ENCODE measurements at places on chromosomes 4 and X.
A peak's percentile ranks its signal among the peaks of the same experiment; 100 is the strongest.

- no peak for DNase-seq
Measured at GRCh38 chrX:55919367-55920221, 202.0 kb downstream of the RRAGB start.

DNA sequence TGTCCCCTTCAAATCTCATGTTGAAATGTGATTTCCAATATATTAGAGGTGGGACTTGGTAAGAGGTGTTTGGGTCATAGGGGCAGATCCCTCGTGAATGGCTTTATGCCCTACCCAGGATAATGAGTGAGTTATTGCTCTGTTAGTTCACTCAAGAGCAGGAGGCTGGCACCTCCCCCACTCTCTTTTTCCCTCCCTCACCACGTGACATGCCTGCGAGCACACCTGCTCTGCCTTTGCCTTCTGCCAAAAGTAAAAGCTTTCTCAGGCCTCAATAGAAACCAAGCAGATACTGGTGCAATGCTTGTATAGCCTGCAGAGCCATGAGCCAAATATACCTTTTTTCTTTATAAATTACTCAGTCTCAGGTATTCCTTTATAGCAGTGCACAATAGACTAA is 286.3 kb upstream of the UGT8 start:
- DNase-seq = no peak

DNA sequence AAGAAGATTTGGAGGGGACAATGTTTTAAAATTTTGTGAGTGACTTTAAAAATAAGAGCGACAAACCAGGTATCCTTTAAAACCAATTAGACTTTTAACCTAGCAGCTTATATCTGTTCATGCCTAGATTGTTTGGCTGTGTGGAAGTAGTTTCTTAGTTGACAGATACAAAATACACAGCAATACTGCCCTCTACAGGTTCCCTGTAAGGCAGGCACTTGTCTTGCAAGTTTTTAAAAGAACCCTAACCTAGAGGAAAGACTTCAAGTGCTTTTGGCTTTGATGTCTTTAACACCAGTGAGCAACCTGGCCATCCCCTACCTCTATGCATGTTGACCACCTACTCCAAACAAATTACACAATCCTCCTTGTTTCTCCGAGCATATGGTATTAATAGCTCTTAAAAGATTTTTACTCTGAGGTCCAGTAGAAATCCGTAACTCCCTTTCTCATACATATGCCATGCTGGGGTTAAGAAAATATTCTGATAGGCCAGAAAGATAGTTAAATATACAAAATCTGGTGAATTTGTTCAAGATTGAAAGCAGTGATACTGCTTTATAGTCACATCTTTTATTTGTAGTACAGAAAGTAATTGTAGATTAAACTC is 273.0 kb downstream of the ARHGAP24 start:
- peak; percentile 10 for DNase-seq

- no peak for DNase-seq
Measured at GRCh38 chrX:30702736-30703135, 49.5 kb downstream of the GK start.

DNA sequence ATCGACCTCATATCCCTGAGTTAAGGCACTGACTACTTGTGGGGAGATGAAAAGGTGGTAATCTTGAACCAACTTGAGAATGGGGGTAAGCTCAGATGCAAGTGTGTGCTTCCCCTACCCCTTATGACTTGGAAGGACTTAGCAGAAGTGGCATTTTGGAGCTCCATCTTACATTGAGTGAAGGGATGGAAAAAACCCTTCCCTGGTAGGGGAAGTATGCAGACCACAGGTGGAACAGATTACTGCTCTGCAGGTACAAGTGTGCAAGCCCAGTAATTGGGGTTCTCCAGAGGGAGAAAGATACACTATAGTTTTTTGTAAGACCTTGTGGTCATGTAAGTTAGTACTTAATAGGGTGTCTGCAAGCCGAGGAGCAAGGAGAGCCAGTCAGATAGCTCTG is 12.2 kb upstream of the WDR1 start:
- DNase-seq = no peak

DNA sequence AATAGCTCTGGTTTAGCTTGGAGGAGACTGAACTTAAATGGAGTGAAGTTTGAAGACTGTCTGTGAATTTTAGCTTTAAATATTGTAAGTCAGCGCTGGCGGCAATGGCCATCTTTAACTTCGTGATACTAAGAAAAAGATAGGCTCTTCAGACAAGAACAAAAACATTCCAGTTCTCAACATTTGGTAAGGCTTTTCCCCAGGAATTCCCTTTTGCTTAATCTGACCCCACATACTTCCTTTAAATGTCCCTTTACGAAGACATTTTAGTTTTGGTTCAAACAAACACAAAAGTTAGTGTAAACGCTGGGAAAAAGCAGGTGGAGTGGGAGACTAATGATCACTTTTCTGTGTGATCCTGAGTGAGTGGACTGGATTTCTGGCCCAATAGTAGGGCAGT is 106.2 kb downstream of the MAML3 start:
- no peak for DNase-seq

GRCh38 chrX:97629597-97629985 is 745.9 kb downstream of the RPA4 start:
- DNase-seq = no peak

DNA sequence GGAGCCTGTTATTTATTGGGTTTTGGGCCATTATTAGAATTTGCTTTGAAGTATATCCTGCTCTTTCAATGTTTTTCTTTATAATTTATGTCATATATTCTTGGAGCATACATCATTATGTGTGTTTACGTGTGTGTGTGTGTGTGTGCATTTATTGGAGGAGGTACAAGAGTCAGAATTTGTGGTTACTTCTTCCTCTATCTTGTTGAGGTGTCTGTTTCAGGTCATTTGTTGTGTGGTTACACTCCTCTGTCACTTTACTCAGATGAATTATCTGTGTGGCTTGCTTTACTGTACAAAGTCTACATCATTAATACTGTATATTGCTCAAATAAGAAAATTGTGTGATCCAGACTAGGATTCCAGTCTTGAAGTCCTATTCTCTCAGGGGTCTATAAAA is 1957.4 kb upstream of the TENM3 start:
- DNase-seq = no peak

DNA sequence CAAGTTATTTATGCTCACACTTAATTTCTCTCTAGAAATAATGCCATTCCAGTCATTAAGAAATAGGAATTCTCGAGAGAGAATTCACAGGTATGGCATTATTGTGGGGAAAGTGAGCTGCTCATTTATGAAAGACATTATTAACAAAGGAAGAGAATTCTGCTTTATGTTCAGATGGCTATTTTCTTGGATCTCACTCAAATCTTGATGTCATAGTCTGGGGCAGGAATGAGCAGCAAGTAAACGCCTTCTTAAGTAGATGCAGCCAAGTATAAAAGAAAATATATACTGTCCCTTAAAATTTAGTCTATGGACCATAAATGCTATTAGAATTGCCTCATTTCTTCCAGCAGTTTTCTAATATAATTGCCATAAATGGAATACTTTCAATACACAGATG is 58.2 kb upstream of the FBXW7 start:
- no peak for DNase-seq

DNA sequence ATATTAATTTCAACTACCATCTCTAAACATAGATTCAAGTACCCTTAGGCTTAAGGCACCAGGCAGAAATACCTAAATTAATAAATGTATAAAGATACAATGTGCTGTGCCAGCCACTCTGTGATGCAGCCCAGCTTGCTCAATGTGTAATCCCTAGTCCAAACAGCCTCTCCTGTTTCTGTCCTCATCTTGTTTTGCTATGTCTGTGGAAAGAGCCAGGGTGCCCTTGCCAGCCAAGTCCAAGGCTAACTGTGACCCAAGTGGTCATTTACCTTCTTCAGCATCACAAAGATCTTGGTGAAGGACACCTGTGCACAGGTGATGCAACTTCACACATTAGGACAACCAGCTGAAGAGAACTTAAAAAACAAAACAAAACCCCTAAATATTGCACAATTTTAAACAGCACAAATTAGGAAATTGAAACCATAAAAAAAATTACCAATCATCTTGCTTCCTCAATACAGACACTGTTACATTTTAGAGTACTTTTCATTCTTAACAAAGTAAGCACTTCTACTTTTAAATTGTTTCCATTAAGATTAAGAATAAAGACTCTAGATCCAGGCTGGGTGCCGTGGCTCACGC is 89.6 kb downstream of the C4orf51 start:
- DNase-seq = no peak

DNA sequence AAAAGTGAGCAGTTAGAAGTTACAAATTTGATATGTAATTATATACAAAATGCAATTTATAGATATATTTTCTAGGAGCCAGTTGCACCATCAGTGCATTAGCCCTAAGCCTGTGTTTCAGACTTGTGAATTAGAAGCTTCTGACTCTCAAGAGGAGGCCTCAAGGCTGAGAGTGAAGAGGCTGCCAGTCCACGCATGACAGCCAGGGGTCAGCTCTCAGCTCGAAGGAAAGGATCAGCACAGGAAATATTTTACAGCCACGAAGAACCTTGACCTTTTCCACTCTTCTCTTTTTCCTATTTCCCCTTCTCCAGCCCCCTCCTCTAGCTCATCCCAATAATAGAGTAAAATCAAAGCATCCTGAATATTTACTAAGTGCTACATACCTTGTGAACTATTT is 642.4 kb downstream of the TRIML1 start:
- no peak for DNase-seq

DNA sequence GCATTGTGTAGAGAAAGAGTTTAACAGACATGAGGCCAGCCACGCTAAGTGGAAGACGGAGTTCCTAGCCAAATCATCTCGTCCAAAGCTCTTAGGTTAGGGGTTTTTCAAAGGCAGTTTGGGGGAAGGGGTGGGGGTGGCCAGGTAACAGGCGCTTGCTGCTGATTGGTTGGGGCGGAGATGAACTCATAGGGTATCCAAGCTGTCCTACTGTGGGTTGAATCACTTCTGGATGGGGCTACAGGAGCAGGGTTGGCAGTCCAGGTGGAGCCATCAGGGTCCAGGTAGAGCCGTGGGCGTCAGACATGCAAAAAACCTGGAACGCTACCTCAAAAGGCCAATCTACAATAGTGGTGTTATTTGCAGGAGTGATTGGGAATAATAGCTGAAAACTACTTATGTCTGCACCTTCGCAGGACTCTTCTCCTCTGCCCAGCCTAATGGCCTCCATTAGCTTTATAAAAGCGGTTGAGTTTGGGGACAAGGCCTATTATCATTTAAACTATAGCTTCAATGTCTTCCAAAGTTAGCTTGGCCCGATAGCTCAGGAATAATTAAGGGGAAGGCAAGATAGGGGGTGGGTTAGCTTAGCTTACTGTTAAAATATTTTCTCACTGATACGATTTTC is 579.6 kb downstream of the NLGN4X start:
- DNase-seq = no peak

DNA sequence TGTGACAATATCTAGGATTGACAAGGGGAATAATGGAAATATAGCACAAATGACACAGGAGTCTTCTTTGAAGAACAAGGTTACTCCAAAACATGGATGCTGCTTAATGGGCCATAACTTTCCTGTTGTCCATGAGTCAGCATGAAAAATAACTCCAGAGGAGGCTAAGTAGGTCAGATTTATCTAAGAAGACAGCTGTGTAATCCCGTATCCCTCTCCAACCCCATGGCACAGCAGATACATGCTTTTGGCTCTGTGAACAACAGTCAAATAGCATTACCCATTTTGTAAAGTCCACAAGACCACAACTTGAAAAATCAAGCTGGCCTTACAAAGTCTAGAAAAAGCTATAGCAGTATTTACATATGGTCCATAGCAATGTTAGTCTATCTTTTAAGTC is 2.1 kb upstream of the TMEM131L start:
- DNase-seq = peak; percentile 2

DNA sequence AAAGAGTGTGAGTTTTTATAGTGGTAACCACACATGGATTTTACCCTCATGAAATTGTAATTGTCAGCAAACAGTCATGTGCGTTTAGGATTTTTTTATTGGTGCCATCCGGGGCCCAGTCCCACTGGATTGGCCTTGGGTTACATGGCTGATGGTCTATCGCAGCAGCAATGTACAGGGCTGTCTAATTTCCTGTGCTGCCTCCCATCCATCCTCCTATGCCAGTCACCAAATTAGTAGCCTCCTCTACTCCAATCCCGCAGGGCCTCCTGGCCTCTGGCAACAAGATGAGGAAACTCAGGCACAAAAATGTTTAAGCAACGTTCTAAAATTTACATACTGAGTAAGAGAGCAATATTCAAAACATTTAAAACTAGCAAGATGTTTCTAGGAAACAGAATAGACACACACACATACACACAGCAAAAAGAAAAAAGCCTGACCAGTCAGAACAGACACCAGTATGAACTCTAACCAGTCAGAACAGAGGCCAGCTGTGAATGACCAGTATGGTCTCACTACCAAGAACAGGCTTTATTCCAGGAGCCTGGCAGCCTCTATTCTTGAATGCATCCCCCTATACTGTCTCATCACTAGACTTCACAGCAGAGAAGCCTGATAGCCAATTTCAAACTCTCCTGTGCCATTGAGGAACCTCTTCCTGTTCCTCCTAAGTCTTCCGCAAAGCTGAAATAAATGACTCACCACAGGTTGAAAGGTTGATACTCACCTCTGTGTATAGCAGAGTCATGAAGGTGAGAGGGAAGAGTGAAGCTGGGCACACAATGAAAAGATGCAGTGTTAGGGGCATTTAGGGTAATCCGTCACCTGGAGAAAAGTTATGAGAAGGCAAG is 42.6 kb downstream of the CHRNA9 start:
- DNase-seq = no peak

- no peak for DNase-seq
Measured at GRCh38 chr4:98516042-98516440, 142.4 kb downstream of the TSPAN5 start.

- peak; percentile 0 for DNase-seq
Measured at GRCh38 chr4:167774646-167775045, 317.7 kb upstream of the ANXA10 start.

- peak; percentile 40 for DNase-seq
Measured at GRCh38 chrX:152926279-152926678, 28.4 kb downstream of the ZNF185 start.

GRCh38 chrX:100658941-100659381 is 15.0 kb downstream of the SRPX2 start:
- no peak for DNase-seq

DNA sequence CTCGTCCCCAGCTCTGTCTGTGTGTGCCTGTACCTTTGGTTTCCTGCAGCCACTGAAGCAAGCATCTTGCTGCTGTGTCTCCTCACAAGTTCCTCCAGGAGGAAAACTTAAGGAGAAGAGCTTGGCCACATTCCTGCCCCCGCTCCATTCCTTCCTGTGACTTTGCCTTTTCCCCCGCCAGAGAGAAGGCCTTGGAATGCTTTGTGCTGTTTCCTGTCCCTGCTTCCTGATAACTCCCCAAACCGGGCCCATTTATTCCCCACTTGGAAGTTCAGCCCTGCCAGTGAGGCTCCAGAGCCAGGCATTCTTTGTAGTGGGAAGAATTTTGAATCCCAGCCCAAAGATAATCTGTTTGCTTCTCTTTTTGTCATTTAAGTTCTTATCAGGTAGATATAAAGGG is 33.1 kb downstream of the SMIM10L2A start:
- DNase-seq = no peak

- DNase-seq = no peak
Measured at GRCh38 chrX:102339312-102340298, 92.6 kb downstream of the NXF2 start.

Measured in NCI-H524 (cell line).